Cerebellum (tissue), 4 donors: ENCODE measurements at places on chromosomes 4 and X.
A peak's percentile ranks its signal among the peaks of the same experiment; 100 is the strongest.

DNA sequence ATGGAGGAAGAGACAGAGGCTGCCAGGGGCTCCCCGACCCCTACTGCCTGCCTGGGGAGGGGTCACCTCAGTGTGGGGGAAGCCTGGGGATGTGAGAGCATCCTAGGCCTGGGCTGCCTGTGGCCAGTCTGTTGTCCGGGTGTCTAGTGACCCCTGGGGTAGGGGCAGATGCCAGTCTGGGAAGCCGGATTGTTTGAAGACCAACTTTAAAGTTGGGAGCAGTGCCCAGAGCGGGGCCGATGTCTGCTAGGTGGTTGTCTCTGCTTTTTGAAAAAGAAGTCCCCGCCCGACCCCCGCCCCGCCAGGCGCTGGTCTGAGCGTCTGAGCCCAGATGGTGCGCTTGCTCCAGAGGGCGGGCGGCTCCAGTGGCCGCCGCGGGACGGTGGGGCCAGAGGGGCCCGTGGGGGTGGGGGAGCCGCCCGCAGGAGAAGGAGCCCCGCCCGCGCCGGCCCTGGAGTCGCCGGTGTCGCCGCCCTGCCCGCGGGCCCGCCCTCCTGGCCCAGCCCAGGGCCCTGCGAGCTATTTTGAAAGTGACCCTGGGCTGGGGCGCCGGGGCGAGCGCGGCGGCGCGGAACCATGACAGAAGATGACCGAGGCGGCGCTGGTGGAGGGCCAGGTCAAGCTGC lies at the start of gene DOK7:
TSS of gene DOK7 (plus strand) at position 517 of the 626 bp plus-strand sequence. CDS start at position 587, 70 bp downstream.
- peak; percentile 68 for DNase-seq

- DNase-seq: no peak
These were observed 55.1 kb downstream of the PPP3CA start for GRCh38 chr4:101292214-101292613.

- no peak for DNase-seq
These were observed 11.0 kb downstream of the SLC25A31 start for GRCh38 chr4:127741247-127741646.

DNA sequence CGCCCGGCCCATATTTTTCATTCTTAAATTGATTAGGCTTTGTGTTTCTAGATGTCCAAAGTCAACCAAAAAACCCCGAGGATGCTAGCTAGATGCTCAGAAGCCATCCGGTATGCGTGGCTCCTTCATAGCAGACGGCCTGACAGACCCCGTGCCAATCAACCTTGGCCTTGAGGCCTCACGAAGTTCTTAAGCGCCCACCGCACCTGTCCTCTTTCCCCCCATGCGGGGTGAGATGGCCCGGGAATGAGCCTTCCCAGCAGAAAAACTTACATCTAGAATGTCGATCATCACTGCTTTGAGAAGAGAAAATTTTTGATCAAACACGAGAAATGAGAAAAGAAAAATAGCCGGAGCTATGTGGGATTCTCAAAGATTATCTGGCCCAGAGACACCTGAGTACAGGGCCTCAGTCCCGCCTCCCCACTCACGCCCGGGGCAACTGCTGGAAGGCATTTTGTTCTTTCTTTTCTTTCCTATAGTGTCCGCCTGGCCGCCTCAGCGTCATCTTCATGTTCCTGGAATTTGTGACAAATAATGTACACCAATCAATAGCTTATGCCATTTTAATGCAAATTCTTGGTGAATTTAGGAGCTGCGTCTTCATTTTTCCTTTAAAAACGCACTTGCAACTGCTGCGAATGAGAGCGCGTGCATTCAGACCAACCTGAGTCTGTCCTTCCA lies 1.6 kb upstream of the NAT8L start:
- DNase-seq: no peak

GRCh38 chr4:33226133-33226532 lies 2506.0 kb downstream of the PCDH7 start:
- no peak for DNase-seq

GRCh38 chrX:27968352-27968751 lies 12.9 kb downstream of the DCAF8L1 start:
- DNase-seq: no peak

GRCh38 chr4:53192496-53192895 lies 173.4 kb downstream of the SCFD2 start:
- no peak for DNase-seq

DNA sequence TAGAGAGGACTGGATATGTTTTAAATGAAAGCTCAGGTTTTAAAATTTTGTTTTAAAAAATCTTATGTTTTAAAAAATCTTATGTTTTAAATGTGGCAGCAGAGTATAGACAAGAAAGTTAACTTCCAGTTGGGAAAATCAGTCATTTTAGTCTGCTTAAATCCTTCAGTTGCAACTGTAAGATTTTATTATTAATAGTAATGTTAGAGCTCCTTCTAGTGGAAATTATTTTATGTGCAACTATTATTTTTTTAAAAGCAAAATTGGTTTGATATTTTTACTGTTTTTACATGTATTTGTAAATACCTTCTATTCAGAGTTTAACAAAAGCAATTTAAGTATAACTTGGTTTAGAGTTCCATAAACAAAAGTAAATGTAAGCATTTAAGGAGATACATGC lies 8.5 kb upstream of the NUDT6 start:
- DNase-seq: peak; percentile 5

DNA sequence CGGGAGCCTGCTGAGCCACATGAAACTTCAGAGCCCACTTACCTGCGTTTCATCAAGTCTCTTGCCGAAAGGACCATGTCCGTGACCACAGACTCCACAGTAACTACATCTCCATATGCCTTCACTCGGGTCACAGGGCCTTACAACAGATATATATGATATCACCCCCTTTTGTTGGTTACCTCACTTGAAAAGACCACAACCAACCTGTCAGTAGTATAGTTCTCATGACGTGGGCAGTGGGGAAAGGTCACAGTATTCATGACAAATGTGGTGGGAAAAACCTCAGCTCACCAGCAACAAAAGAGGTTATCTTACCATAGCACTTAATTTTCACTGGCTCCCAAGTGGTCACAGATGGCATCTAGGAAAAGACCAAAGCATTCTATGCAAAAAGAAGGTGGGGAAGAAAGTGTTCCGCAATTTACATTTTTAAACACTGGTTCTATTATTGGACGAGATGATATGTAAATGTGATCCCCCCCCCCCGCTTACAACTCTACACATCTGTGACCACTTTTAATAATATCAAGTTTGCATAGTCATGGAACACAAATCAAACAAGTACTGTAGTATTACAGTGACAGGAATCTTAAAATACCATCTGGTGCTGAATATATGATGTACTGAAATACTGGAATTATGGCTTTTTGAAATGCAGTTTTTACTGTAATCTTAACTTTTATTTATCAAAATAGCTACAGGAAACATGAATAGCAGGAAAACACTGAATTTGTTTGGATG lies 129.9 kb downstream of the TET2 start:
- DNase-seq: no peak

- no peak for DNase-seq
These were observed 24.9 kb downstream of the RGS12 start for GRCh38 chr4:3317656-3318211.

DNA sequence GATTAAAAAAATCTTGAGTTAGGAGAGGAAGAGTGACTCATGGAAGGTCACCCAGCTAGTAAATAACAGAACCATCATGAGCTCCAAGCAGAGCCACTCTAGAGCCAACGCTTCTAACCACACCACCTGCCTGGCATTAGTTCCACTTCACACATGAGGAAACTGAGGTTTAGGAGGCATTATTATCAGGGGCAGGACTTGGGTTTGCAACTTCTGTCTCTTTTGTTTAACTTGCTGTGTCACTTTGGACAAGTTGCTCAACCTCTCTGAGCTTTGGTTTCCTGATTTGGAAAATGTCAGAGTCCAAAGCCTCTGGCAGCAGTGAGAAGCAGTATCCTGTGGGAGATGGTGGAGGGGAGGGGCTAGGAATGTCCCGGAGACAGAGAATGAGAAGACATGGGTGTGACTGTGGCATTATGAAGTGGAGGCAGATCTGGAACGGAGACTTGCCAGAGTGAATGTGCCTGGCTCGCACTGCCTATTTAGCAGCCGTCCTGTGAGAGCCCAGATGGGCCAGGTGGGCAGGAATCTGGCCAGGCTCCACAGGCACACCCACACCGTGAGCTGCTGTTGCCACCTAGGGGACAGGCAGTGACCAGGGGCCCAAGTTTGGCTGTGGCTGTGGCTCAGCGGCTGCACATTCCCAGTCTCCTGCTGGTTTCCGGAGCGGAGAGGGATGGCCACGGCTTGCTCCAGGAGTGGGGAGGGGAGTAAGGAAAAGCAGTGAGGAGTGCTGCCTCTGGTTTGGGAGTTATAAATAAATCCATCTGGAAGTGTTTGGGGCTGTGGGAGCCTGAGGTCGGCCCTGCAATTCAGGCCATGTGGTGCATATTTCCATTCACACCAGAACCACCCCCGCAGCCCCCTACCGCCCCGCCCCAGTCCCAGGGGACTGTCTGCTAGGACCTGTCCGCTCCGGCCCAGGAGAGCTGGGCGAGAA lies 93.4 kb downstream of the NHSL2 start:
- DNase-seq: peak; percentile 20

- no peak for DNase-seq
These were observed 69.3 kb upstream of the NOCT start for GRCh38 chr4:138946306-138946705.
